HFF-Myc (cell line): ENCODE measurements at places on chromosomes 3 and 15.

DNA sequence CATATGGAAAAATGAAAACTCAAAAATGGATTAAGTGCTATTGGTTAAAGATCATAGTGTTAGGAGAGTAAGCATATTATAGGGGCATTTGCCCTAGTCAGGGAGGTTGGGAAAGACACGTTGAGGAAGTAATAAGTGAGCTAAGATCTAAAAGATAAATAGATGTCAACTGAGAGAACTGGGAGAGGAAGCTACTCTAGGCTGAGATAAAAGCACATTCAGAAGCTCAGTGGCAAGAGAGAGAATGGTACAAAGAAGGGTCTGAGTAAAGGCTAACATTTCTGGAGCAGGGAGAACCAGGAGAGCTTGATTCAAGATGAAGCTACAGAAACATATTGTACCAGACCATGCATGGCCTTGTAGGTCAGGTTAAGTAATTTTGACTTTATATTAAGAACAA, 63.9 kb downstream of the TRPC1 start:
- no peak for DNase-seq

GRCh38 chr3:165984589-165984988, 147.4 kb upstream of the BCHE start:
- no peak for DNase-seq

- no peak for DNase-seq
These were observed 535.6 kb upstream of the ALCAM start for GRCh38 chr3:104831071-104831470.

- DNase-seq = no peak
These were observed 6.2 kb upstream of the CCNL1 start for GRCh38 chr3:157166115-157166514.

DNA sequence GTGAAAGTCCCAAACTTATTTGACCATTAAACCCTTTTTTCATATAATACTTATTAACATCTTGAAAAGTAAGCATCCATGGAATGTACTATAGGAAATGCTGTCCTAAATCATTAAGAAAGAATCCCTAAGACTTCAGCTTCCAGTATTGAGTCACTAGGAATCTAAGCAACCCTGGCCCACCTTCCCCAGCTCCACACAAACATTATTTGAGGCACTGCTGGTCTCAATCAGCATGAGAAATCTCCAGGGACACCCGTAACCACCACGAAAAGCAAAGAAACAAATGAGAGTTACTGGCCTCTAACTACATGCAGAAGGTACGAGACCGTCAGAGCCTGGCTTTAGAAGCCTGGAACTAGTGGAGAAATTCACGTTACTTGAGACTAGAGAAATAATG, 68.2 kb downstream of the POLQ start:
- DNase-seq = peak; percentile 15

- DNase-seq = no peak
These were observed 85.4 kb upstream of the LIPC start for GRCh38 chr15:58346361-58346760.

- no peak for DNase-seq
These were observed 134.4 kb upstream of the ROBO1 start for GRCh38 chr3:79902151-79902550.

DNA sequence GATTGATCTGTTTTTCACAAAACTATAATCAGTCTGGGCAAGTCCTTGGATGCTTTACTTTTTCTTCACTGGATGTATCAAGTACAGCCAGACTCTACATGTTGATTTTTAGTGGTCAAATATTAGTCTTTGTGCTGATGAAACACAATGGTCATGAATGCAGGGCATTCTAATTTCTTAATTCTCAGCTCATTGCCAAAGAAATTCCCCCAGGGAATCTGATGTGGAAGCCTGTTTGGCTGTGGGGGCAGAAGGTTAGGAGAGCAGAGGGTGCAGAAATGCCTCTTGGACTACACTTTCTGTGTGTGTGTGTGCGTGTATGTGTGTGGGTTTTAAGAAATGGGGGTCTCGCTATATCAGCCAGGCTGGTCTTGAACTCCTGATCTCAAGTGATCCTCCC, 48.7 kb upstream of the HACD2 start:
- DNase-seq = no peak

- no peak for DNase-seq
These were observed 1.8 kb downstream of the ICE2 start for GRCh38 chr15:60477164-60477563.

- DNase-seq = no peak
These were observed 270.0 kb downstream of the GOLGA6L6 start for GRCh38 chr15:20271647-20272046.

GRCh38 chr3:24196526-24196925, 251.4 kb downstream of the NR1D2 start:
- no peak for DNase-seq

- DNase-seq = no peak
These were observed 404.2 kb upstream of the RARB start for GRCh38 chr3:25023876-25024275.

- no peak for DNase-seq
These were observed 22.5 kb downstream of the RIOX2 start for GRCh38 chr3:97949743-97950142.

DNA sequence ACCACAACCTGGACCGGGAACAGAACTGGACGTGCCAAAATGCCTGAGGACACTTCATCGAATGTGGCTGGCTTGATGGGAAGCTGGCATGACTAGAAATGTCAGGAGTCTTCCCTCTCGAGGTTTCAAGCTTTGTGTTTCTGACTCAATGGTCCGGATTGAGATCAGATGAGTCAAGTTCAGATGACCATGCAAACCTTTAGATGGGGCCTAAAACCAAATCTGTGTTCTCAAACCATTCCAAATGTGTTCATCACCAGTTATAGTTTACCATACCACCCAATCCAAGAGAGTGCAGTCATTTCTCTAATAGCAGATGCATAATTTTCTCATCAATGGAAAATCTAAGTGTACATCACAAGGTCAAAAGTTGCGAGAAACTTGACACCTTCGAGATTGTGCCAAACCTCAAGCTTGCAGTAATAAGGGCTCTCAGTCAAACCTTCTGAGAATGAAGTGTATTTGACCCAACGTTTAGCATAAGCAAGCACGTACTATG, 369.1 kb downstream of the RORA start:
- DNase-seq = no peak

DNA sequence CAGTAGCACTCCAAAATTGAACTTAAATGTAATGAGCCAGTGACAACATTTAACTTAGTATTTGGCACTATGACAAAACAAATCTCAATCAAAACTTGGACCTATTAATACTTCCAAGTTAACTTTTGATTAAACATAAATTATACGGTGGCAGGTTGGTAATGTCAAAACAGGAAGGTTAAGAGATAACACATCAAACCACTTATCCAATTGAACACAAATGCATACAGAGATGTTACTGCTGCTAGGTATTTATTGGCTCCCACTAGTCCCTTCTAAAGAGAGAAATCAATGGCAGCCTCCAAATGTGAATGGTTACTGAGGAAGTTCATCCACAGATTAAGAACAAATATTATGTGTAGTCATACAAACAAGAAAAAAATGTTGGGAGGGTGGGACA, 1.8 kb downstream of the GSK3B start:
- DNase-seq = no peak

DNA sequence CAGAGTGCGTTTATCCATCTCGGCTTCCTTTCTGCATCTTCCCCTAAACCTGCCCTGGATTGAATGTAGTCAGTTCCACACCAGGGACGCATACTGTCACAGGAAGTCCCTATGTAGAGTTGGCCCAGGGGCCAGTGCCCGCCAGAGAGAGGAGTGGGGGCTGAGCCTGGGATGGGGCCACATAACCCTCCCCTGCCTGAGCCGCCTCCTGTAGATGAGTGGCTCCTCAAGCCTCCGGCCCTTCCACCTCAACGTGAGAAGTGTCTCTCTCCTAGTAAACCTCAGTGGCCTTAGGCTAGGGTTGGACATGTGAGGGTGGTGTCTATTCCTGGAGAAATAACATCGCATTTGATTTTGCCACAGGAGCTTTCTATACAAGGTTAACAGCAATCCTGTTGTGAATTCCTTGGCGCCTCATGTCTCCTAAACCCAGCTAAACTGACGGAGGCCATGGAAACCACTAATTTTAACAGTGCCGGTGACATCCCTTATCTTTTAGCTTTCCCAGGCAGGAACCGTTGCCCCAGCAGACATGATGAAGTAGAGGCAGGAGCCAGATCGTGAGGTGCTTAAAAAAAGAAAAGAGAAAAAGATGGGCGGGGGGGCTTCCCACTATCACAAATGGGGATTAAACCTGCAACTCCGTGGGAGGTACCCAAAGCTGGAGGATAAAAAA, 171.1 kb downstream of the CHDH start:
- no peak for DNase-seq

DNA sequence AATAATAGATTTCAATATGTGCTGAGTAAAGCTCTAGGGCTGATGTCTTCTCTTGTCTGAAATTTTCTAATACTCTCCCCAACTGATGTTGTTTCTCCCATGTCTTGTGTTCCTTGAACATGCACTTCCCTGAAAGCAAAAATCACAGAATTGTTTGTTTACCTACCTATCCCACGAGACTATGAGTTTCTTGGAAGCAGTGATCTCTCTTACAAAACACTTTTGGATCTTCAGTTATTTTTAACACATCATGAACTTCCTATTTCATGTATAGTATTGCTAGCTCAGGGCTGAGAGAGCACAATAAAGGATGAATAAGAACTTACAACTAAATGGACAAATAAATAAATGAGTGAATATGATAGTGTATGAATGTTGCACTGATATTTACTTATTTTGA, 365.0 kb downstream of the ROBO2 start:
- no peak for DNase-seq

DNA sequence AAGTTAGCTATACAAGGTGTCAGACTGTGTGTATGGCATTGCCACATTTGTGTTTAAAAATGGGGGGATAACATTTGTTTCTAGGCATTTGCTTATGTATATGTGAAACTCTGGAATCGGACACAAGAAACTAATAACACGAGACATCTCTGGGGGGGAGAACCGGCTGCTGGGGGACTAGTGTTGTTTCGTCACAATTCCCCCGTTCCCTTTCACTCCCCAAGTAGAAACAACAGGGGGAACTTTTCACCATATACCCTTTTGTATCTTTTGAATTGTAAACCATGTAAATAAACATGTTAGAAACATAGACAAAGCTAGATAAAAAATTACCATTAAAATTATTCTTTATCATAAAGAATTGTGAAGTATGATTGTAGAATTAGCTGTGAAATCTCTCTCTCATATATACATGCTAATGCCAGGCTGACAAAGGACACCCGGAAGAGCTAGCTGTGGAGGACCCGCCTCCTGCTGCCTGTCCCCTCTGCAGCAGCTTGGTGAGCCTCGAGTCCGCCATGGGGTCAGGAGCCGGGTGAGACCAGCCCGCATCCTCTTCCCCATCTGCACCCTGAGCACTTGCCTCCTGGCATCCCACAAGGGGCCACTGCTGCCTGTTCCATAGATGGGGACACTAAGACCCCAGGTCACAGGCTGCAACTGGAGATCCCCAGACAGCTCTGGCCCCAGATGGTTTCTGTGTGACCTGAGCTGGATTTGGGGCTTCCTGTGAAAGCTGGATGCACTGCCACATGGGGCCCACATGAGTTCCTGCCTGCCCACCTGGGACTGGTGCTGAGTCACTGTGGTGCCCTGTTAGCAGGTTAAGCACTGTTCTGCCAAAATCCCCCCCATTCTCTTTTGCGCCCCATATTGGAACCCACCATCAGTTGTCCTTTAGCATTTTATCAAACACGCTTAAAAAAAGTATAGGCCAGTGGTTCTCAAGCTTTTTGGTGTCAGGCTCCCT, 91.6 kb downstream of the IQSEC1 start:
- no peak for DNase-seq

DNA sequence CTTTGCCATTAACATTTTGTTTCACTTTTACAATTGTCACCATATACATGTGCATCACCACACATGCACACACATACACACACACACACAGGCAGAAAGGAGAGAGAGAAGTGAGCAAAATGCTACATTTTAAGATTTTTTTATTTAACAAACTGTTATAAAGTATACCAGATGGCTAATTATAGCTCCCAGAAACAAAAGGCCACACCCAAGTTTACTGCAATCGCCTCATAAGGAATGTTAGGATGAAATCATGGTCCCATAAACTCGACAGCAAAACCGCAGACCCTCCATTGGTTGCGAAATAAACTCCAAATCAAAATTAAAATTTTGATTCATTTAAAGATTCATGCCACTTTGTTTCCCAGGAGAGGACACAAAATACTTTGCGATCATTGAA, 16.1 kb upstream of the C15orf61 start:
- DNase-seq = peak; percentile 56

GRCh38 chr15:52318729-52319500, 23.3 kb upstream of the MYO5C start:
- DNase-seq = no peak

GRCh38 chr3:29202378-29202777, 78.5 kb upstream of the RBMS3 start:
- DNase-seq = no peak

DNA sequence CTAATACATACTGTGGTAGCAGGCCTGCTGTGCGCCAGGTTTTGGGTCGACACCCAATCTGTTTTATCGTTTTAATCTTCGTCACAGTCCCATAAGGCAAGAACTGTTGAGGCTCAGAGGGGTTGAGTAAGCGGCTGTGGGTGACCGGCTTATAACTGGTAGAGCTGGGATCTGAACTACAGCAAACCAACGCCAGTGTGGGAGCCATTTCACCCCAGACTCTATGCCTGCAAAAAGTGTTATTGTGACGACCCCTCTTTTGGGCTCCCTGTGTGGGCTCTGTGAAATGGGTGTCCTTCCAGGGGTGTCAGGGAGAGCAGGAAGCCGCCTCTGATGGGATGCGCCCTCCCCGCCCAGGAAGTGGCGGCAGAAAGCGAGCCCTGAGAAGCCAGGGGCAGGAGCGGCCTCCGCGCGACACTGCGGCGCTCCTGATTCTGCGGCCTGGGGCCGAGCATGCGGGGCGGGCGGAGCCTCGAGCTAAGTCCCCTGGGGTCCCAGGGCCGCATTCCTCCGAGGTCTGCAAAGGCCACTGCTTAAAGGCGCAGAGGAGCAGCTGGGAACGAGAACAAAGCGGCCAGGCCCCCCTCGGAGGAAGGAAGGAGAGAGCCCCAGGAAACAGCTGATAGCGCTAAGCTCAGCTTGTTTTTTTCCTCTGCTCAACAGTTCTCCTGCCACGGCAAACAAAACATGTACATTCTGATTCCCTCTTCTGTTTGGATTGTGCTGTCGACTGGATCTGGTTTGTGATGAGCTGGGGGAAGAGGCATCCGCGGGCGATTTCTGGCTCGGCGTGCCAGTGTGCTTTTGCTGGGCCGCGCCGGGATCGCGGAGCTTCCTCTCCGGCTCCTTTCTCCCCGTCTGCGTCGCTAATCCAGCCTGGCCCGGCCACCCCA, 33.9 kb downstream of the GRK7 start:
- DNase-seq = no peak

- DNase-seq = peak; percentile 87
These were observed 29.1 kb downstream of the ANKRD28 start for GRCh38 chr3:15768421-15769255.
